ENCODE measurements at places on chromosomes 2 and 18.
A peak's percentile ranks its signal among the peaks of the same experiment; 100 is the strongest.

- peak; percentile 91 for DNase-seq
These were observed 108.5 kb upstream of the COL5A2 start for GRCh38 chr2:189287982-189288521.

DNA sequence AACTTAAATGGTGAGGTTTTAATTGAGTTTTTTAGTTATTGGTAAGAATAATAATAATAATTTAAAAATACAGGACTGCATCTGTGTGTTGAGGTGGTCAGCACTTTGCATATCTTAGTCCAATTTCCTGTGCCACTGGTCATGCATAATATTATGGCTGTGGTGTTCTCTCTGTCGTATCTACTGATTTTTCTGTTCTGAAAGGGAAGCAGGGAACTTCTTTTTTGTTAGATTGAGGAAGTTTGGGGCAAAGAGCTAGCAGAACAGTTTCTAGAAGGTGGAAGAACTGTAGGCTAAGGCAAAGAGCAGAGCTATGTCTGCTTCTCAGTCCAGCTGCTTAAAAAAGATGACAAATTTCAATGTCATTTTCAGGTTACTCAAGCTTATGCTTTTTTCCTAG lies 74.3 kb downstream of the XRCC5 start:
- no peak for DNase-seq

DNA sequence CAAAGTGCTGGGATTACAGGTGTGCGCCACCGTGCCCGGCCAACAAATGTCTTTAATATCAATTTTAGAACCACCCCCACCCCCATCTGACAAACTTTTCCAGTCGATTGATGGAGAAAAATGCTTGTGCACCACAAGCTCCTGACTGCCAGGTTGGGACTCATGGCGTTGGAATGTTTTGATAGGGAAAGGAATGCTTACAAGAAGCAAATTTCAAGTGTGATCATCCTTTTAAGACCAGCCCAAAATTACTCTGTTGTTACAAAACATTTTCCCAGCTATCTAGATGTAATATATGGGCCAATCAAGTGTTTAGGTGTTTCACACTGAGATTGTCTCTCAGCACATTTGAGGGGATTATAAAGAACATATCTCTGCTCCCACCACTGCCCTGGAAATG lies 45.2 kb downstream of the UBXN4 start:
- DNase-seq = no peak

DNA sequence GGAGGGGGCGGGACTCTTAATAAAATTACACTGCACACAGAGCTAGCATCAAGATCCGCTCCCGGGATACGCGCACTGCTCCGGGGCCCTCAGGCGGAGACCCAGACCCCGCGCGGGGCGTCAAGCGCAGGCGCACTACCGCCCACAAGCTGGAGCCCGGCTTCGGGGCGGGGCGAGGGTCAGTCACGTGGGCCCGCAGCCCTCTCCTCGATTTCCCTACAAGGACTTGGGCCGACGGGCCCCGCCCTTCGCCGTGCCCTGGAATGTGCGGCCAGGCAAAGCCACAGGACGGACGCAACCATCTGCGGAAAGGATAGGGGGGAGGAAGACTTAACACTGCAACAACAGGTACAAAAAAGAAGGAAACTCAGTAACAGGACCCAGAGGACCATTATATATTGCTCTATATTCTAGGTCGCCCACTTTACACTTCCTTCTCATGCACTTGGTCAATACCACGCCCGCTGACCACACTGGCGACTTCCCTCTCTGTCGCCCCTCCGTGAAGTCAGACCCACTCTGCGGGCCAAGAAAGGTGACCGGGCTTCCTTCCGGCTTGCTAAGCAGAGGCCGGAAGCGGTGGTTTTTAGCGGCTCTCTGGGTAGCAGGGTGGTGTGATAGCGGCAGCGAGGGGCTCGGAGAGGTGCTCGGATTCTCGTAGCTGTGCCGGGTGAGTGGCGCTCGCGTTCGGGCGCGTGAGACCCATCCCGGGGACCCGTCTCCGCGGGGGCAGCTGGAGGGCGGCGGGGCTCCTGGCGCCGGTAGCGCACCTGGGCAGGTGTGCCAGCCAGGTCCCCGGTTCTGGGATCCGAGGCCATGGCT lies at the start of gene MYL12A:
Gene MYL12A, plus strand, starts transcription at position 562 of the 822 bp plus-strand sequence. CDS start 5,447 bp downstream, outside the sequence.
- peak; percentile 99 for DNase-seq

DNA sequence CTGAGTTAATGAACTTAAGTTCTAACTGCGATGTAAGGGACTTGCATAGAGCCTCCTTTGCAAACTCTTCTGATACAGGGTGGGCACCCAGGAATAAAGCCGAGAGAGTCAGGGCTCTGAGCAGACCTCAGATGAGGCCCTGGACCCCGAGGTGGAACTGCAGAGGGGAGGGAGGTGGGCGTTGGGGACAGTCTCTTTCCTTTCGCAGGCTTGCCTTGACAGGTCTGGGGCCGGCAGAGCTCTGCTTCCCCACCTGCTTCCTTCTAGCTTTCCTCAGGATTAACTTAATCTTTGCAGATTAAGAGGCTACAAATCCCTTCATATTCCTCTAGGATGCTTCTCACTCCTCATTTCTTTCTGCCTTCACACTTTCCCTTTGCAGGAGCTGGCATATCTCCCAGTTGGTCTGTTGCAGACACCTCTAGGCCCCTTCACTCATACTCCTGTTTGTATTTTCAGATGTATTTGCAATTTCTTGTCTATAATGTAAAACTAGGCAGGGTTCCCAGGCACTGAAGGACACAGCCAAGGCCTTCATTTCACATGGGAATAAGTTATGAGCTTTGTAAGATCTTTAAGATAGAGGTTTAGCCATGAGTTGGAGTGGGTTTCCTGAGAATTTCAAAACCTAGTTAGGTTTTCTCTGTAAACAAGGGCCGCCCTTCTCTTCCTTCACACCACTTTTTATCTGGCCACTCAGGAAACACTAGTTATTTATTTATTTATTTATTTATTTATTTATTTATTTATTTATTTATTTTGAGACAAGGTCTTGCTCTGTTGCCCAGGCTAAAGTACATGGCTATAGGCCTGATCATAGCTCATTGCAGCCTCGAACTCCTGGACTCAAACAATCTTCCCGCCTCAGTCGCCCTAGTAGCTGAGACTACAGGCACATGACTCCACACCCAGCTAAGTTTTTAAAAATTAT lies 70.9 kb downstream of the MTCL1 start:
- no peak for DNase-seq
